Cardiac ventricle fibroblast (primary cell): ENCODE measurements at places on chromosomes 5 and 9. TPM values are rescaled to one million over a fixed set of nuclear protein-coding genes. Genes with fewer than 3 reads are reported as not detected.

Gene ATOSB
- total RNA-seq: 11.9 and 12.5 TPM in 2 replicates

Gene IFT74
- total RNA-seq: 9.7 and 11.2 TPM in 2 replicates

Gene RABGAP1
- 12.7 and 21.0 TPM in 2 replicates for total RNA-seq

Gene ATP6V0E1
- 128 and 138 TPM in 2 replicates for total RNA-seq

Gene CNTNAP3
- total RNA-seq: 0.05 and 0.19 TPM in 2 replicates

Gene SLCO6A1
- not detected in 2 replicates for total RNA-seq

Gene PCDHA6
- 0.37 and 0.64 TPM in 2 replicates for total RNA-seq
